H4 (cell line): ENCODE measurements at places on chromosomes 13 and 19.

DNA sequence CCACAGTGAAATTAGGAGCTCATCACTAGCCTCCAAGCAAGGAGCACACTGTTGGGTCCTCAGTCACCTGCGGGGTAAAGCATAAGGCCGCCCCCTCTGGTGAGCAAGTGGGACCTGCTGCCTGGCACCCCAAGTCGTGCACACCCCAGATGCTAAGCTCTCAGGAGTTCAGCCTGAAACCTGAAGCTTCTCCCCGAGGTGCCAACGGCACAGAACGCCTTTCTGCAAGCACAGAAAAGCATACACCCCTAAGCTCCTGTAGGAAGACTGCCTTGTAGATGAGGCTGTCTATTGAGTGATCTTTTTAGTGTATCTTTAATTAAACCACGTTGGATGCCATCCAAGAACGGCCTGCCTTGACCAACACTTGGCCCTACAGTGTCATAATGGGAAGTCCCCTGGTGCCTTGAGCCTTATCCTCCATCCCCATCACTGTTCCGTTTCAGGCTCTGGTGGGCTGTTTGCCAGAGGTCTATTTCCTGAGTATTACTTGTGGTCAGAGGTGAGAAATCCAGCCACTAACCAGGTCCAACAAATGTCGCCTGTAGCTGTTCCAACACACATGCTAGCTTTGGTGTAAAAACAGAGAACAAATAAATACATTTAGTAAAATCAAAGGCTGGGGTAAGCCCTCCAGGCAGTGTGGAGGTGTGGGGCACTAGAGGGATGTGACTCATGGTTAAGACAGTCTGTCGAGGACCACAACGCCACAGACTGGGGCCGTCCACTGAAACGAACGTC is 44.8 kb downstream of the C13orf42 start:
- peak; percentile 70 for DNase-seq

GRCh38 chr19:30078381-30078910 is 136.4 kb downstream of the URI1 start:
- no peak for DNase-seq

- DNase-seq: no peak
Measured at GRCh38 chr13:78977311-78977710, 318.4 kb upstream of the OBI1 start.

DNA sequence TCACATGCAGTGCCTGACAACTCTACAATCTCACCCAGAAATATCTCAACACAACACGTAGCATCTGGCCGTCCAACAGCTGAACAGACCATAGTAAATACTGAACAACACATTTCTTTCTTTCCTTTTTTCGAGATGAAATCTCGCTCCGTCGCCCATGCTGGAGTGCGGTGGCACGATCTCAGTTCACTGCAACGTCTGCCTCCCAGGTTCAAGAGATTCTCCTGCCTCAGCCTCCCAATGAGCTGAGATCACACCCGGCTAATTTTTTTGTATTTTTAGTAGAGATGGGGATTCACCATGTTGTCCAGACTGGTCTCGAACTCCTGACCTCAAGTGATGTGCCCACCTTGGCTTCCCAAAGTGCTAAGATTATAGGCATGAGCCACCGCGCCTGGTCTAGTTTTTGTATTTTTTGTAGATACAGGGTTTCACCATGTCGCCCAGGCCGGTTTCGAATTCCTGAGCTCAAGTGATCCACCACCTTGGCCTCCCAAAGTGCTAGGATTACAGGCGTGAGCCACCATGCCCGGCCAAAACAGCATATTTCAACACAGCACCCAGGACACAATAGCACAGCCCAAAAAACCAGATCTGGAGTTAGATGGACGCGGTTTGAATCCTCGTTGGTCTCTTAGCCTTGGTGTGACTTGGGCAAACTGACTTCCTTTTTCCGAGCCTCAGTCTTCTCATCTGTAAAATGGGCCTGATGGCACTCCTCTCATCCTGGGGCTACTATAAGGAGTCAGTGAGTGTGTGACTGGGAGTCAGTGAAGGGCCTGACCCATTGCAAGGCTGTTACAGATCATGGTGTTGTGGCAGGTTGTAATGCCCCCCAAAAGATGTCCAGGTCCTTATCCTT is 22.6 kb downstream of the CYP2A6 start:
- no peak for DNase-seq

- DNase-seq: no peak
Measured at GRCh38 chr19:11223200-11223599, 16.2 kb upstream of the ANGPTL8 start.

- no peak for DNase-seq
Measured at GRCh38 chr13:91767651-91768050, 369.2 kb downstream of the GPC5 start.

DNA sequence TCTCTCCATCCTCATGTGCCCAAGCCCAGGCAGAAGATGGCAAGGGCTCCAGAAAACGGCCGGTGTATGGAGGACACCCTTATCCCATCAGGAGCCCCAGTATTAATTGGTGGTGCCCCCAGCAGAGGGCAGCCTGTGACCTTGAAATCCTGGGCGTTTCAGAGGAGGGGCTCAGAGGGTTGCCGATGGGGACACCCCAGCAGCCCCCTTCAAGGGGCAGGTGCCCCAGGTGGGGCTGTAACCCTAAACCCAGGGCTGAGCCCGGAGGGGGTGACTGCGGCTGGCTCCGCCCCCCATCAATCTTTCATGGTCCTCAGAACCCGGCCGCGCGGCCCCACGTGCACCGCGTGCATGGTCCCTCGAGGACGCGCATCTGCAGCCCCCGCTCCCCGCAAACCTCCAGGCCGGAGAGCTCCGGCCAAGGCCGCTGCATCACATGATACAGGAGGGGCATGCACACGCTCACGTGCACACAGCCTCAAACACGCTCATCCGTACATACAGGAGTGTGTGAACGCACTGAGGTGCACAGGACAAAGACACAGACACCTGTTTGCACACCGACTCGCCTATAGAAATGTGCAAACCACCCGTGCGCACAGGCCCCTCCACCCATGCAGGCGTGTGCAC is 949 bp downstream of the RAB3A start:
- DNase-seq: no peak

GRCh38 chr13:85693889-85694511 is 105.2 kb downstream of the SLITRK6 start:
- DNase-seq: peak; percentile 33

- DNase-seq: no peak
Measured at GRCh38 chr13:35876601-35877000, 254.6 kb downstream of the DCLK1 start.

- no peak for DNase-seq
Measured at GRCh38 chr13:59201841-59202240, 961.9 kb downstream of the DIAPH3 start.

GRCh38 chr19:1231729-1232637 is 5.8 kb downstream of the CBARP start:
- no peak for DNase-seq

DNA sequence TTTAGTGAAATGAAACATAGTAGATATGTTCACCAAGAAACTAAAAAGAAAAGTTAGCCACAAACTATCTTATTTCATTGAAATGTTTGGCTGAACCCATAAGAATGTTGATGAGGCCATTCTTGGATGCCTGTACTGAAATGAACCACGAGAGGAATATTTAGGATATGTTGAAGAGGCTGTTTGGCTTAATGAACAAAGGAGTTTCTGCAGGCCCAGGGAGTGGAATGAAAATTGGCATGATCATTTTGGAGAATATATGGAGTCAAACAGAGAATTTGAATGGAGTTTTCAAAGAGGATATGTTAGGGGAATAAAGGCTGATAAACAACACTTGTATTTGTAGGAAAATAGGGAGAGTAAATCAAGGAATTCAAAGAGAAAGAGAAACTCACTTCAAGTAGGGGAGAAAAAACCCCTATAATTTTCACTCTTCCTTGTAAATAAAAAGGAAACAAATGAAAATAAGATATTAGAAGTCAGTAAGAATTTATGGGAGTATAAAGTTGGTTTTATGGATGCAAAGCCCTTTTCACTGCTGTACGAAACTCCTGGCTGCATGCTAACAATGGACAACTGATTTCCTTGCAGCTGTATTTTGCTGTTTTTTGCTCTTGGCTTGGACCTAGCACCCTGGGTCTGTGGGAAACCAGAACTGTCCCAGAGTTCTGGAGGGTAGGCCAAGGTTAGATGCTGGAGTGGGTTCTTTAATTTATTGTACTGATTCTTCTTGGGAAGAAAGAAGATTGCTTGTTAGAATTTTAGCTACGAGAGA is 36.5 kb downstream of the KL start:
- DNase-seq: no peak

- no peak for DNase-seq
Measured at GRCh38 chr13:33193428-33193974, 92.1 kb downstream of the STARD13 start.

GRCh38 chr13:94813920-94814475 is 101.7 kb upstream of the SOX21 start:
- DNase-seq: no peak

GRCh38 chr19:45613926-45614725 is 12.1 kb upstream of the GPR4 start:
- DNase-seq: peak; percentile 88

DNA sequence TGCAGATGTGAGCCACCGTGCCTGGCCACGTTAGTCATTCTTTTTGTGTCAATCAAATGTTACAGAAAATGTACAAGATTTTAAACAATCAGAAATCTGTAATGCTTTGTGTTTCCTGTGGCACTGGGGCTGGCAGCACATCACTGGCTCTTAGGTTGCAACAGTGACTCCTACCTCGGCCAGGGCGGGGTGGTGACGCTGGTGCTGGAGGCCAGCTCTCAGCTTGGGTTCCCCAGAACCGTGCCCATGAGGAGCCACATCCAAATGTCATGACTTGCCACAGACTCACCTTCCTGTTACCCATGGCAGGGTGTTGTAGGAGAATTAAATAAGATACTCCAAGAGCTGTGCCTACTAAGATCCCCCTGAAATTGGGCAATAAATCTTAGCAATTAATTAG is 161.7 kb downstream of the TEX29 start:
- DNase-seq: no peak

- DNase-seq: no peak
Measured at GRCh38 chr13:40494946-40495620, 171.4 kb downstream of the FOXO1 start.

DNA sequence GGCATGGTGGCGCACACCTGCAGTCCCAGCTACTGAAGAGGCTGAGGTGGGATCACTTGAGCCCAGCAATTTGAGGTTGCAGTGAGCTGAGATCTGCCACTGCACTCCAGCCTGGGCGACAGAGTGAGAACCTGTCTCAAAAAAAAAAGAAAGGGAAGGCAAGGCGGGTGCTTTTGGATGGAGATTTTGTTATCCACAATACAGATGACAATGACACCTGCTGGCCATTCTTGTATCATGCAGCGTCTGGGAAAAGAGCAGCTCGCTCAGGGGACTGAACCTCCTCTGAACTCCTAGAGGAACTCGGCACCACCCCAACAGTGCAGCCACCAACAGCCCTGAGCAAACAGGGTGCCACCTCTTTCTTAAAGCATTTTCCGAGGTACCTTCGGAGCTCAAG is 22.8 kb downstream of the HAUS8 start:
- peak; percentile 43 for DNase-seq

- no peak for DNase-seq
Measured at GRCh38 chr13:20125783-20126165, 35.1 kb downstream of the GJA3 start.

- DNase-seq: peak; percentile 45
Measured at GRCh38 chr19:39506944-39507714, 7.8 kb upstream of the SELENOV start.

- peak; percentile 34 for DNase-seq
Measured at GRCh38 chr19:30719189-30719998, 347.2 kb downstream of the ZNF536 start.
